ENCODE measurements at places on chromosomes 6 and 20.

- DNase-seq = no peak
These were observed 184.3 kb upstream of the OLIG3 start for GRCh38 chr6:137678451-137678850.

GRCh38 chr6:87103977-87104601, 9.2 kb upstream of the CGA start:
- no peak for DNase-seq

DNA sequence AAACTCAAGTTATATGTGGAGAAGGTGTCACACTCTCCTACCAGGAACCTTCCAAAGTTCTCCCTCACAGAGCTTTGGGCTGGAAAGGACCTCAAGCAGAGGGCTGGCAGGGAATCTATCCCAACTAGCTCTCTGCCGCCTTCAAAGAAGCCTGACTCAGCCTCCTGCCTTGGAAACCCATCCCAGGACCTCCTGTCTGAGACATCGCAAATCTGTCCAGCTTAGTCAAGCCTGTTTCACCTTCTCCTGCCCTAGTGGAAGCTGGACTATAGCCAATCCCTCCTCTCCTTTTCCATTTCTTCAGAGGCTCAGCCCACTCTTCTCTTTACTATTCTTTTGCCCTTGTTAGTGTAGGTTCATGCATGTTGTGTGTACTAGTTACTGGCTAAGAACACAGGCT, 48.2 kb upstream of the FOXP4 start:
- no peak for DNase-seq

GRCh38 chr20:50498071-50498776, 12.0 kb upstream of the PTPN1 start:
- no peak for DNase-seq

GRCh38 chr6:160348223-160349019, at the start of gene SLC22A3:
Gene SLC22A3, plus strand, starts transcription at chr6:160348378. Its CDS starts 42 bp downstream, at chr6:160348420.
- DNase-seq = peak; percentile 39

DNA sequence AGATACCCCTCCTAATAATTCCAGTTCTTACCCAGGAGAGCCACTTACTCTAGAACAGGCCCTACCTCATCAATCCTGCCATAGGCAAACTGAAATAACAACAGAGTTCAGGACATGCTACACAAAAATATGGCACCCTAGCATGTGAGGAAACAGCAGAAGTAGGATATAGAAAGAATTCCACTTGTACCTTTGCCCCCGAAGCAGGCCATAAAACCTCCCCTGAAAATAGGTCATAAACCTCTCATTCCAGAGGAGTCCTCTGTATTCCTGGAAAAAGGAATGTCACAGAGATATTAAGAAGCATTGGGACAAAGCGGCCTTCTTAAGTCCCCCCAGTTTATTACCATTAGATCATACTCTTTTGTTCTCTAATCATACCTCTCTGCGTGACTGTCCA, 504.3 kb upstream of the MARCKS start:
- DNase-seq = no peak

DNA sequence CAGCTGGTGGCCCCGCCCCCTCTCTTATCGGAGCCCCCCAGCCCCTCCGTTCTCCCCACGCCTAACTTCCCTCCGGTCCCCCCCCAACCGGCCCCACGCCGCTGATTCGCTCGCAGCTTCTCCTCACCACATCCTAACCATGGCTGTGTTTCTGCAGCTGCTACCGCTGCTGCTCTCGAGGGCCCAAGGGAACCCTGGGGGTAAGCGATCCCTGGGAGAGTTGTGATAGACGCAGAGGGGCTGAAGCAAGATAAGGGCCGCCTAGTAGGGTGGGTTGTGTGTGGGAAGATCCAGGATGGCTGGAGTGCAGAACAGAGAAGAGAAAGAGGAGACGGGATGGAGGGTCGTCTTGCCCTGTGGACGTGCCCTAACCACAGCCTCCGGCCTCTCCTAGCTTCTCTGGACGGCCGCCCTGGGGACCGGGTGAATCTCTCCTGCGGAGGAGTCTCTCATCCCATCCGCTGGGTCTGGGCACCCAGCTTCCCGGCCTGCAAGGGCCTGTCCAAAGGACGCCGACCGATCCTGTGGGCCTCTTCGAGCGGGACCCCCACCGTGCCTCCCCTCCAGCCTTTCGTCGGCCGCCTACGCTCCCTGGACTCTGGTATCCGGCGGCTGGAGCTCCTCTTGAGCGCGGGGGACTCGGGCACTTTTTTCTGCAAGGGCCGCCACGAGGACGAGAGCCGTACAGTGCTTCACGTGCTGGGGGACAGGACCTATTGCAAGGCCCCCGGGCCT, at the start of gene MPIG6B:
TSS of gene MPIG6B (plus strand) at position 129 of the 735 bp plus-strand sequence. CDS start at position 140, 11 bp downstream.
- no peak for DNase-seq

GRCh38 chr6:109454496-109455436, 806 bp downstream of the MICAL1 start:
- no peak for DNase-seq

GRCh38 chr6:32637219-32637880, at the start of gene HLA-DQA1:
Gene HLA-DQA1, plus strand, starts transcription at chr6:32637406. Its CDS starts 53 bp downstream, at chr6:32637459.
- DNase-seq = no peak

DNA sequence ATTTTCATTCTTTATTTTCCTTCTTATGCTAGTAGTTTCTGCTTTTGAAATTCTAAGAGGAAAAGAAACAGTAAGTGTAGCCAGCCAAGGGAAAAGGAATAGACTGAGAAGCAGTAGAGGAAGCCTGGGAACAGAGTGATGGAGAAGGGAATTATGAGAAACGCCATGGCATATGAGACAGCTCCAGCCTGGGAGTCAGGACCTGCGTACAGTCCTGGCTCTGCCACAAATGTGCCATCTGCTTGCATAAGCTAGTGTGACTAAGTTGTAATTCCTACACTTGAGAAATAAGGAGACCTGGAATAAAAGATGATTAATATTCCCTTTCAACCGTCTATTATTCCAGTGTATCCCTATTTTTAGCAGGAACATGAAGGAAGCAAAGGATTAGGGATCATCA, 47.5 kb downstream of the OSTM1 start:
- DNase-seq = no peak

DNA sequence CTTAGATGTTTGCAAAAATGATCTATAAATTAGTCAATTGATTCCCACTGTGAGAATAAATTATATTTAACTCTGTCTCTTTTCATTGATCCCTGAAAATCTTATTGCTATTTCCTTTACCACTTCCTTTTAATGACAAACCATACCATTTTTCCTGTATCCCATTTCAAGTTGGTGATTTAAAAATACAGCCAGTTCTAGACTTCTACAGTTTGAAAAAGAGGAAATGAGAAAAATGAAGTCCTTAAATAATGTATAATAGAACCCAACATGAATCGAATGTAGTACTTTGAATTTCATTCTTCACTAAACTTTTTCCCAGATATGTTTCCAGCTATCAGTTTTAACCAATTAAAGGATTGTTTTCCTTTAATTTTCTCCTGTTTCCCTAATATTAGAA, 29.5 kb upstream of the SDHAF4 start:
- DNase-seq = no peak

GRCh38 chr20:4912380-4913142, 88.7 kb downstream of the SLC23A2 start:
- no peak for DNase-seq

DNA sequence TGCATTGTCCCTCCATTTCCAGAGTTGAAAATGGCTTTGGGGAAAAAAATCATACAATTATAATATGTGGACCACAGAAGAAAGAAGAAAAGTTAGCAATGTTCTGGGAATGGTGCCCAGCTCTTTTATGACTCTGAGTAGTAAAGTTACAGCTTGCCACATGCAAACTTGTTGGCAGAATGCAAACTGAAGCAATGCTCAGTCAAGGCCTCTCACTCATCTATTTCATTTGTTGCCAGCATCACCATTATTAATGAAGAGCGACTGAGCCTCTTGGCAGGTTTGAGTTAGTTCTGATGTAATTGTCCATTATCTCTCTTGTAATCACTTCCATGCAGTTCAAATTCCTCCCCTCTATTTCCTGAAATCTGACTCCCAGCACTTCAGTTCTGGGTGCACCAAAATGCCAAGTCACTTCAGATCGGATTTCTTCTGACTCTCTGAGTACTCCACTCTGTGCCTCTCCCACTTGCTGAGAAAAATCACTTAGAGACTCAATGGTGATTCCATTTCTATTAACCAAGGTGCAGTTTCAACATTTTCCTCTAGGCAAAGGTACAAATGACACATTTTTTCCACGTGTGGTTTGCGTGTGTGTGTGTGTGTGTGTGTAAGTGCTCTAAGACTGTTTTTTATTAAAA, 154.4 kb upstream of the STMND1 start:
- no peak for DNase-seq

DNA sequence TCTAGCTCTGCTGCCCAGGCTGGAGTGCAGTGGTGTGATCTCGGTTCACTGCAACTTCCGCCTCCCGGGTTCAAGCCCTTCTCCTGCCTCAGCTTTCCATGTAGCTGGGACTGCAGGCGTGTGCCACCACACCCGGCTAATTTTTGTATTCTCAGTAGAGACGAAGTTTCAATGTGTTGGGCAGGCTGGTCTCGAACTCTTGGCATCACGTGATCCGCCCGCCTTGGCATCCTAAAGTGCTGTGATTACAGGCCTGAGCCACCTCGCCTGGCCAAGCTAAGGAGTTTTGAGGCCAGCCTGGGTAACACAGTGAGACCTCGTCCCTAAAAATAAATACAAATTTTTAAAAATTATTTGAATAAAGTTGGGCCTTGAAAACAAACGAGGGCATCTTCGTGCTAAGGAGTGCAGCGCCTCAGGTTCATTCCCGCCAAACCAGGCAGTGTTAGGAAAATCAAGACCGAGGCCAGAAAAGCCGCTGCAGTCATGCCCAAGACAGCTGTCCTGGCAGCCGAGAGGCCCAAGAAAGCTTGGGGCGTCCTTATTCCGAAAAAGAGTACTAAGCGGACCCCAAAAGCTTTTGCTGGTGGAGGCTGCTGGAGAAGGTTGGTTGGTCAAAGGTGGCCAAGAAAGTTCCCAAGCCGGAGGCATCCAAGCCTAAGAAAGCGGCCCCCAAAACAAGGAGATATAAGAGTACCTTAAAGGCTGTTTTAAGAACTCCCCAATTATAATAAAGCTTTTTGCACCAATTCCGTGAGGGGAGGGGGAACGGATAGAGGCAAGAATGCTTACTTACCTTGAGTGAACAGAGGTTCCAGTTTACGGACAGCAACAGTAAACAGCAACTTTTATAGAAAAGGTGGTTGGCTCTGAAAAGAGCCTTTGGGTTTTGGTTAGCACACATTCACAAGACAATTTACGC, 109.0 kb downstream of the HFE start:
- DNase-seq = no peak

DNA sequence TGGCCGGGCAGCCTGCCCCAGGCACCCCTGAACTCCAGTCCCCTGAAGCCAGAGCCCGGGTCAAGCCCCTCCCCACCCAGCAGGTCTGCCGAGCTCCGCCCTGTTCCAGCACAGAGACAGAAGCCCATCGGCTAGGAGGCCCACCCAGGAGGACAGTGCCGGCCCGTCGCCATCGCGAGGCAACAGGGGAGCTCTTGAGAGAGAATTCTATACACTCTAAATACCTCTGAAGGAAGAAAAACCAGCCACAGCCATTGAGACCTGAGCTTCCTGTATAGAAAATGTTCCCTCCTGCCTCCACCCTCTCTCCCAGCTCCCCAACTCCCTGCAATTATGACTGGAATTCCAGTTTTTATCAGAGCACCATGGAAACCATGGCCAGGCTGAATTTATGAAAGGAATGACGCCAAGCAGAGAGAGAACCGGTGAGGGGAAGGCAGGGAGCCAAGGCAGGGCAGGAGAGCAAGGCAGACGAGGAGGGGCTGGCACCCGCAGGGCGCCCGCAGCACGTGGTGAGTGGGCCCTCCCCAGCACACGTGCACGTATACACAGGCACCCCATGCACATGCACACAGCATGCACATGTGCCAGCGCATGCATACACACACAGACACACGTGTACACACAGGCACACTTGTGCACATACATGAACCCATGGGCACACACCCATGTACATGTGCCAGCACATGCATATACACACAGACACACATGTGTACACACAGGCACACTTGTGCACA, 27.6 kb upstream of the MRGBP start:
- no peak for DNase-seq

- DNase-seq = no peak
These were observed 978 bp downstream of the HLA-A start for GRCh38 chr6:29943053-29943966.

GRCh38 chr6:109715616-109716015, 24.5 kb downstream of the FIG4 start:
- no peak for DNase-seq

- DNase-seq = no peak
These were observed 43.4 kb downstream of the SLC22A3 start for GRCh38 chr6:160391419-160392116.

DNA sequence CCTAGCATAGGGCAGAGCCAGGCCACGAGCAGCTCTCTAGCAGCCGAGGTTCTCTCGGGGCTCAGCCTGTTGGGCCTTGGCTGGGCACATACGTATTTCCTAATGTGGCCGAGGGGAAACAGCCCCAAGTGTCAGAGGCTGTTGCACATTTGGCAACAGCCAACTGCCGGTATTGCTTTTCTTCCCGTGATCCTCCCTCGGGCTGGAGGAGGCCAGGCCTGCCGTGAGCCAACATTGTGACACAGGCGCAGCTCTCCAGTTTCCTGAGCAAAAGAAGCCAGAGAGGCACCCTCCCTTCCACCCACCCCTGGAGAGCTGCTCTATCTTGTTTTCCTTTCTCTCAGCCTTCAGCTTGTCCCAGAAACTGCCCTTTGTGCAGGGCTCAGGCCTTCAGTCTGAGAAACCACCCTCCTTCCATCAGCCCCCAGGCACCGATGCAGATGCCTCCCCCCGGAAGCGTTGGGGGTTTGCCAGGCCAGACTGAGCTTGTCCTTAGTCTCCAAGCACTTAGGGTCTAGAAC, 5.1 kb upstream of the BPI start:
- DNase-seq = no peak

GRCh38 chr6:155510879-155511278, 55.2 kb upstream of the NOX3 start:
- DNase-seq = no peak

GRCh38 chr6:108734271-108734922, 113.8 kb upstream of the ARMC2 start:
- no peak for DNase-seq

GRCh38 chr6:43873806-43874714, 104.0 kb downstream of the VEGFA start:
- DNase-seq = peak; percentile 79

Data from NCI-H2081 (cell line).